ENCODE measurements at places on chromosomes 3 and 15.

GRCh38 chr3:176741664-176742047 is 455.6 kb downstream of the TBL1XR1 start:
- no peak for DNase-seq

- DNase-seq, result no peak
Observed at GRCh38 chr3:121592856-121593702, at the start of gene FBXO40. Gene FBXO40 (plus strand): TSS chr3:121593379. CDS start chr3:121620576, 27,197 bp downstream.

DNA sequence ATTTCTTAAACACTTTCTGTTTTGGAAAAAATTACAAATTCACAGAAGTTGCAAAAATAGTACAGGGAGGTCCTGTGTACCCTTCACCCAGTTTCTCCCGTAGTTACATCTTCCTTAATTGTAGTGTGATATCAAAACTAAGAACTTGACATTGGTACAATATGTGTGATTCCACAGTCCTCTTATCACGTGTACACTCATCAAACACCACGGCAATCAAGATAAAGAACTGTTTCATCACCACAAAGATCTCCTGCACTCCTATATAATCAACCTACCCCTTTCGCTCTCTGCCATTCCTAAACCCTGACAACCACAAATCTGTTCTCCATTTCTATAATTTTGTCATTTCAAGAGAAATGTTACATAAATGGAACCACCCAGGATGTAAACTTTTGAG is 31.4 kb downstream of the POMGNT2 start:
- DNase-seq, result no peak

DNA sequence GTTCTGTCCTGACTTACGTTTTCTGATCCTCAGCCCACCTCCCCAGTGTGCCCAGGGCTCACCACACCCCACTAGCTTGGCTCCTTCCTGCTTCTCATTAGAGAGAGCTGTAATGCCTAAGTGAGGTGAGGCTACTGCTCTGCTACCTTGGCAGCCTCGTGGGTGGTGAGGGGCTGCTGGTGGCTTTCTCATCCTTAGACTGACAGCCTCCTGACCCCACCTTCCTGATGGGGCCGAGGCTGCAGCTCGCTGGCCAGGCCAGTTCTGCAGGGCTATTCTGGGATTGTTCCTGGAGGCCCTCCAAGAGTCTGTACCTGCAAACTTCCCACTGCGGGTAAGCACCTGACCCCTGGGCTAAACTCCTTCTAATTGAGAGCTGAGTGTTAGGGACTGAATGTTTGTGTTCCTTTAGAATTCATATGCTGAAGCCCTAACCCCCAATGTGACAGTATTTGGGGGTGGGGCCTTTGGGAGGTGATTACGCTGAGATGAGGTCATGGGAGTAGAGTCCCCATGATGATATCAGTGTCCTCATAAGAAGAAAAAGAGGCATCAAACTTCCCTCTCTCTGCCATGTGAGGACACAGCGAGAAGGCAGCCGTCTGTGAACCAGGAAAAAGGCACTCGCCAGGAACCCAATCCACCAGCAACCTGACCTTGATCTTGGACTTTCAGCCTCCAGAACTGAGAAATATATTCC is 38.1 kb upstream of the IQSEC1 start:
- no peak for DNase-seq

GRCh38 chr3:114452937-114453336 is 159.1 kb downstream of the TIGIT start:
- DNase-seq, result no peak

All from activated CD4-positive, alpha-beta T cell treated with anti-CD3 and anti-CD28 coated beads for 24 hours (primary cell).